Ovary (tissue), 10 donors: ENCODE measurements at places on chromosomes 7 and 10. TPM values are rescaled to one million over a fixed set of nuclear protein-coding genes. Genes with fewer than 3 reads are reported as not detected.
A peak's percentile ranks its signal among the peaks of the same experiment; 100 is the strongest.

- peak; percentile 30 for DNase-seq
Observed at GRCh38 chr10:114304571-114305421, 65.7 kb downstream of the VWA2 start.

Gene ANKRD61
- polyA plus RNA-seq = not detected

DNA sequence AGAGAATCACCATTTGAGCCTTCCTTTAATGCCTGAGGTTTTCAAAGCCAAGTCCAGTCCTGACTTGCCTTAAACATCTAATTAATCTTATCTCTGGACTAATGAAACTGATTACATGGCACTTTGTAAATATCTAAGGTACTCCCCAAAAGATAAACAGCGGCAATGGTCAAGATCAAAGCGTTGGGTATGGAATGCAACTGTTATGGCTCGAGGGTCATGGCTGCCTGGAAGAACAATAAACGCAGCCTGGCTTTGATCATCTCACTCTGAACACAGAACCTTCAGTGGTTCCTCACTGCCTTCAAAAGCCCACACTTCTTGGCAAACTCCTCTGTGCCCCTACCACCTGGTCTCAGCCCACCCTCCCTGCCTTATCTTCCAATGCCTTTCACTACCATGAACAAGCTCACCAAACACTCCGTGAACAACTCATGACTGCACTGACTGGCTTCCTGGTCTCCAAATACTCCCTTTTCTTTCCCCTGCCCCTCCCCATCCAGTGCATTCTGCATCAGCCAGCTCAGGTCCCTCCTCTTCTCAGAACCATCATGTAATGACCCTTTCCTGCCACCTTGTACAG is 150.2 kb upstream of the NFE2L3 start:
- no peak for DNase-seq

Gene ACBD7
- 0.08 TPM for polyA plus RNA-seq

DNA sequence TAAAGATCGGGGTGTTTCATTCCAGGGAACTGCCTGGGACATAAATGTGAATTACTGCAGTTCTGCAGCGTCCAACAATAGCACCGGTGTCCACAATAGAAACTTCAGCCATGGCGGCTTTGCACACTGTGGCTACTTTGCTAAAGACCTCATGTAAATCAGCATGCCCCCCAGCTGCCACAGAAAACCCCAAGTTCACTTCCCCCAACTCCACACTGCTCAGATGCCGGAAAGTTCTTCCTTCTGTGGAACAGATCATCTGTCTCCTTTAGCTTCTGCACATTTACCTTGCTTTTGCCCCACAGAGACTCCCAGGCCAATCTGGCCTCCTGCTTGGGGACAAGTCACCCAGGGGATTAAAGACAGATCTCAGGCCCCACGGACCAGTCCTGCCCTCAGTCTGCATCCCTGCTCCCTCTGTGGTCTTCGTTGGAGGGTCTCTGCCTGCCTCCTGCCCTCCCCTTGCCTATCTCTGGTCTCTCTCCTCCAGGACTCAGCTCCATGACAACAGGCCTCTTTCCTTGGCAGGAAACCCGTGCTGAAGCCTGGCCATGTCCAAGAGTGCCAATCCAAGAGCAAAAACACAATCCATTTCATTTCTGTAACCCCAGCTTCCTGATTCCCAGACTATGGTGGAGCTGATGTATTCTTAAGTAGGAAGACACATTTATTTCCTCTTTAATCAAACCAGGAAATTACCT is 403.2 kb downstream of the RPS24 start:
- DNase-seq = no peak

GRCh38 chr7:101833799-101834198 is 16.4 kb downstream of the CUX1 start:
- no peak for DNase-seq

DNA sequence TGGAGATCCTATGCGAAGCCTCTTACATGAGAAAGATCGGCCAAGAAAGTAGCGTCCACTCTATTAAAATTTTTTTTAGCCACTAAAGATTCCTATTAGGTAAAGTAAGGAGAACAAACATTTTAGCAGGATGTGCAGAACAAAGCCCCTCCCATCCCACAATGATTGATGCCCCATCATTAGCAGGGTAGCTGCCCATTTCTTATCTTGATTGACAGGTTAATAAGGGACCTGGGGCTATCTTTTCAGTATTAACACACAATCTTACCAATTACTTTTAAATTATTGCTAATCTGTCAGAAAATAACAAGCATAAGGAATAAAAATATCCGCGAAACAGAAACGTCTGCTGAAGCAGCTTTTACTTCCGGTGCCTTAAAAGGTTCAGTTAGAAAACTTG is 5.1 kb downstream of the FZD8 start:
- no peak for DNase-seq

Gene RABGEF1
- polyA plus RNA-seq = 28.0 TPM
